ENCODE measurements at places on chromosomes 2 and 18.

- DNase-seq, result no peak
These were observed 168.8 kb downstream of the CDCA7 start for GRCh38 chr2:173523497-173523896.

DNA sequence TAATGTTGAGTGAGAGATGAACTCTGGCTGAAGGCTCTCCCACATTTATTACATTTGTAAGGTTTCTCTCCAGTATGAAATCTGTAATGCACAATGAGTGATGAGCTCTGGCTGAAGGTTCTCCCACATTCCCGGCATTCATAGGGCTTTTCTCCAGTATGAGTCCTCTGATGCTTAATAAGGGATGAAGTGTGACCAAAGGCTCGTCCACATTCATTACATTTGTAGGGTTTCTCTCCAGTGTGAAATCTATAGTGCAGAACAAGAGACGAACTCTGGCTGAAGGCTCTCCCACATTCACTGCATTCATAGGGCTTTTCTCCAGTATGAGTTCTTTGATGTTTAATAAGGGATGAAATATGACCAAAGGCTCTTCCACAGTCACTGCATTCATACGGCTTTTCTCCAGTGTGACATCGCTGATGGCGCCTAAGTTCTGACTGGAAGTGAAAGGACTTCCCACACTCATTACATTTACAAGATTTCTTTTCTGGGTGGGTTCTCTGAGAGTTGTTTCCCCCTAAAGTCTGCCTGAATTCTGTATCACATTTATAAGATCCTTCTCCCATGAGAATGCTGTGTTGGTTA, 10.2 kb downstream of the ZNF514 start:
- no peak for DNase-seq

DNA sequence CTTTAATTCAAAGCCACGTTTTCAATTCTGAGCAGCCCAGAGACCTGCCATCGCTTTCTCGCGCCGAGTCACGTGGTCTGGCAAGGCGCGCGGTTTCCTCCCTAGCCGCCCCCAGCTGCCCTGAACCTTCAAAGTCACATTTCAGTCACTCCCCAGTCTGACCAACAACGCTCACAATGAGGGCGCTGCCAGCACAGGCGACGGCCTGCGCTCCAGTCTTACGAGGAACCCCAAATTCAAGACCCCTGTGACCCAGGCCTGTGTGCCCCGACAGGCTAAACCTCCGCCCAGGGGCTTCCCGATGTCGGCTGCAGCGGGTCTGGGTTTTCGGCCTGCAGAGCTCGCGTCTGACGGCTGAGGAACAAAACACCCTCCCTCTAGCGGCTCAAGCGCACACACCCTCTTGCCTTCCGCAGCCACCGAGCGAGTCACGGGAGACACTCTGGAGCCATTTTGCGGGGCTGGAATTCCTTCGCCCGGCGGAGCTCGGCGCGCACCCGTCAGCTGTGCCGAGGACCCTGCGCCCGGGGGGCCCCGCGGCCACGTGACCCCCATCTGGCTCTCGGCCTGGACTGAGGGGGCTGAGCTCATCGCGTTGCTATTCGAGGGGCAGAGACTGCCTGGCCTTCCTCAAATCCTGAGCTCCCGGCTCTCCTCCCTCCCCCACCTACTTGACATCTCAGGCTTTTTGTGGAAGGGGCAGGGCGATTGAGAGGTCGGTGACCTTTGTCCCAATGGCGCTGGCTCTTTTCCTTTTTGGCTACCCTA, 69.9 kb upstream of the ITGB6 start:
- DNase-seq, result peak; percentile 19

- no peak for DNase-seq
These were observed 3.0 kb downstream of the CNNM4 start for GRCh38 chr2:96763511-96764252.

DNA sequence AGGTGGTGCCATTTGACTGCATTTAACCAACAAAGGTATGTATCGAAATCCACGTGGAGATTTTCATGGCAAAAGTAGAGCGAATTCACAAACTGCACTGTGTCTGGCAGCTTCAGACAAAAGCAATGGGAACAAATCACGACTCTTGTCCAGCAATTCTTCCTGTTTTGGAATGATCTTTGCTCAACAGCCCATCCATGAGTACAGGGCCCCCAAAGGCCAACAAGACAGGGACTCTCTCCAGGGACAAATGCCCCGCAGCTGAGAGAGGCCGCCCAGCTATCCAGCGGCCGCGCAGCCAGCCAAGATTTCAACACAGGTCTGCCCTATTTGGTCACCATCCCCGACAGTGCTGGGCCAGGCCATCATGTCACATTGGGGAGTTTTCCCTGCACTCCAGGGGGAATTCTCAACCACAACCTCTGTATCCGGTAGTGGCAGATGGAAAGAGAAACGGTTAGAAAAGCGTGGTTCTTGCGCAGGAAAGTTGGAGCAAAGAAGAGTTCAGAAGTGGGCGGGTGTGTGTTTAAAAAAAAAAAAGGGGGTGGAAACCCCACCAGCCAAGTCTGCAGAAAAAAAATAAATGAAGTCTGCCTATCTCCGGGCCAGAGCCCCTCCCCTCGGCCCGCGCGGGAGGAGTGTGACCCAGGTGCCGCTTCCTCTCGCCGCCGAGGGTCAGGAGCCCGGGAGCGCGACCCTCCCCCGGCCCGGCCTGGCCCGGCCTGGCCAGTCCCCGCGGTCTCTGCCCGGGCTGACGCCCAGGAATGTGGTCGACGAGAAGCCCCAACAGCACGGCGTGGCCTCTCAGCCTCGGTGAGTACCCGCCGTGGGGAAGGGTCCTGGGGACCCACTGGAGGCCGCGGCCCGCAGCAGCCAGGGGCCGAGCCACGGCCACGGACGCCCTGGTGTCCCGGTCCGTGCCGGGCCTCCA, at the start of gene GYPC:
GYPC (plus strand) TSS at position 659 of the 931 bp plus-strand sequence; CDS start at position 765, 106 bp downstream.
- no peak for DNase-seq

DNA sequence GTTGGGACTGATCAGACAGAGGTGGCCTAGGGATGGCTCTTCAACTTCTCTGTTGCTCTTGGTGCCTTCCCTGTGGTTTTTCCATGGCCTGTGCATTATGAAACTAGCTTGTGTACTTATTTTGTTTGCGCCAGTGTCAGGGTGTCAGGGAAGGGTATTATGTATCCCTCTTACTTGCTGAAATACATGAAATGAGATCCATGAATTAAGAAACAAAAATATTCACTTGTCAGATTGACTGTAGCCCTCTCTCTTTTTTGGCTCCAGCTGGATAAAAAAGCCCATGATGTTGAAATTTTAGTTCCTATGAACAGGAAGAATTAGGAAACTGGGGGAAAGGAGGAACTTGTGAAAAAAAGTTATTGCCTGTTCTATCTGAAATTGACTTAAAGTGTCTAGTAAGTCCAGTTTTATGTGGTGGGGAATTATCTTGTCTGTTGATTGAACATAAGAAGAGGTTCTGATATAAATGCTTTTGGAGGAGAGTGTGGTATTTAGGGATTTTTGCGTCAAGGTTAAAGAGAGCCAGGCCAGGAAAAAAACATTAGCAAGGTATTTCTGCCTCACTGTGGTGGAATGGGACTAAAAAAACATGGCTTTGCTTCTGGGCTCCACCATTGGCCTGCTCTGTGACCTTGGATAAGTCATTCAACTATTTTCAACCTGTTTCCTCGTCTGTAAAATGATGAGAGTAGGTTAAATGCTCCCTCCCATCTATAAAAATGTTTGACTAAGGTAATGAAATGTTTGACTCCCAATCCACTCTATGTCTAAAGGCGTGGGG, 12.0 kb downstream of the UGP2 start:
- DNase-seq, result no peak

DNA sequence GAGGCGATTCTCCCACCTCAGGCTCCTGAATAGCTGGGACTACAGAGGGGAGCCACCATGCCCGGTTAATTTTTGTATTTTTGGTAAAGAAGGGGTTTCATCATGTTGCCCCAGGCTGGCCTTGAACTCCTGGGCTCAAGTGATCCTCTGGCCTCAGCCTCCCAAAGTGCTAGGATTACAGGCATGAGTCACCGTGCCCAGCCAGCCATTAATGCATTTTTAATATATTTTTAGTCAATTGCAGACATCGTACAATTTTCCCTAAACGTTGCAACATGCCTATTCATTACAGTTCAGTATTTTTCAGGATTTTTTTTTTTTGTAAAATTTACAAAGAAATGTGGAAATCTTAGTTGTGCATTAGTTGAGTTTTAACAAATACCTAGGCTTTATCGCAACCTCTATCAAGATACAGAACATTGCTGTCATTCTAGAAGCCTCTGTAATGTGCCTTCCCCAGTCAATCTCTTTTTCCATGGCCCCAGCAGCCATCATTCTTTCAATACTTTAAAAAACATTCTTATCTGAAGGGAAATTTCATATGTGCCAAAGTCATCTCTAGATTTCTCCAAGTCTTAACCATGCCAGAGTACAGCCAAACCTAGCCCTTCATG, 14.7 kb downstream of the NABP1 start:
- DNase-seq, result no peak

DNA sequence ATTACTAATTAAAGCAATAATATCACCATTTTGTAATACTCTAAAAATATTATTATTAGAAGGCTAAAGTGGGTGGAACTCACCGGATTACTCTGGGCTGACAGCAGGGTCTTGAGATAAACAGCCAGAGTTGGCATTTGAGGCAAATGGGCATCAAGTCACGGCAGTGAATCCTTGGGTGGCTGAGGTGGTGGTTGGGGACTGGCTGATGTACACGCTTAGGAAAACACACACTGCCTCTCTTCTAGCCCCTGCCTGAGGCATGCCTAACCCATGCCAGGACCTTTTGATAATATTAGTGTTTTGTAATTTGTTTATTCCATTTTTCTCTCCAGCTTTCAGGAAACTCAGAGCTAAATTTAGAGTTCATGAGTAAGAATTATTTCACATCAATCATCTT, 76.8 kb downstream of the ACKR3 start:
- DNase-seq, result no peak

DNA sequence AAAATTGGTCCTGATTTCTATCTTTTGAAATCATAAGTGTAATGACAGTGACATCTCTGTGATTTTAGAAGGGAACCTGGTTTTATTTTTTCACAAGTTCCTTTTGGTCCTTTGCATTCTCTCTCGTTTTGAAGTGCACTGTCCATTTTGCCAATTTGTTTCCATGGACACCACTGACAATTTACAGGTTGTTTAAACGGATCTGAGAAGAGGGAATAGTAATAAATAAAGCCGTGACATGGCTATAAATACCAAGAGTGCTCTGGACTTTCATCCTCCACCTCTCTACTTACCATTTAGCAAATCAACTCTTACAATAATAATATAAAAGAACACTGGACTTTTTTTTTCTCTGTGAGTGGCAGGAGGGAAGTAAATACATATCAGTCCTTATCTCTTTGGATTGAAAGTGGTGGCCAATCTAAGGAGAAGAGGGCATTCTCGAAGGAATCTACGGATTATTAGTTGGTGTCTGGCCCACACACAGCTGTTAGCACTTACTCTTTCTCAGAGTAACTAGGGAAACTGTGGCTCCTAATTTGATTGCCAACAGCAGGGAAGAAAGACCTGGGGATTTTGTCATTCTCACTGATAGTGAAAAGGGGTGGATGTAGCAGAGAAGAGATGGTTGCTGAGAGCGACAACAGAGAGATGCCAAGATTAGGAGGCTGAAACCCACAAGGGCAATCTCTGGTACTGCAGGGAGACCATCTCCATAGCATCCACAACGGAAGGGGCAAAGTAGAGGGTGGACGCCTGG, 108.7 kb upstream of the FSHR start:
- no peak for DNase-seq

DNA sequence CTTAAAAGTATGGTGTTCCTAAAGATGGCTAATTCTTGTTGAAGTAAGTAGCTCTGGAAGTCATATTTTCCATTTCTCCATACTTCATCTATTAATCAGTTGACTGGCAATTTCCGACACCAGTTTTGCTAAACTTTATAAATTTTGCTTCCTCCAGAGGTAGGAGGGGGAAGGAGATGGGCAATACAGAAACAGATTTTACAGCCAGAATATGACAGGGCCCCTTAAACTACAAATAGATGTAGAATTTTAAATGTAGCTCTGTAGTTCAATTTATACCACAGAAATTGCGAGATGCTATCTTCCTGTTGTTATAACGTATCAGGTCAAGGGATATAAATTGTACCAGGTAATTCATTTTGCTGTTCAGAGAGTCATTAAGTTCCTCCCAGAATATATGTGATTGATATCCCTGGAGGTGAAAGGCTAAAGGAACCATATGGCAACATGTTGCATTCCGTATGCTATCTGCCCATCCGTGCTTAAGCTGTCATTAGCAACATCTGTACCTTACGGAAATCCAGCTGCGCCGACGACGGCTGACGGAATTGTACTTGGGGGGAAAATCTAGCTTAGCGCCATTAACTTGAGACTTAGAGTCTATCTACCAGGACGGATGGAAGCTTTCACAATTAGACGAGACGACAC, 8.4 kb upstream of the NR4A2 start:
- DNase-seq, result no peak

DNA sequence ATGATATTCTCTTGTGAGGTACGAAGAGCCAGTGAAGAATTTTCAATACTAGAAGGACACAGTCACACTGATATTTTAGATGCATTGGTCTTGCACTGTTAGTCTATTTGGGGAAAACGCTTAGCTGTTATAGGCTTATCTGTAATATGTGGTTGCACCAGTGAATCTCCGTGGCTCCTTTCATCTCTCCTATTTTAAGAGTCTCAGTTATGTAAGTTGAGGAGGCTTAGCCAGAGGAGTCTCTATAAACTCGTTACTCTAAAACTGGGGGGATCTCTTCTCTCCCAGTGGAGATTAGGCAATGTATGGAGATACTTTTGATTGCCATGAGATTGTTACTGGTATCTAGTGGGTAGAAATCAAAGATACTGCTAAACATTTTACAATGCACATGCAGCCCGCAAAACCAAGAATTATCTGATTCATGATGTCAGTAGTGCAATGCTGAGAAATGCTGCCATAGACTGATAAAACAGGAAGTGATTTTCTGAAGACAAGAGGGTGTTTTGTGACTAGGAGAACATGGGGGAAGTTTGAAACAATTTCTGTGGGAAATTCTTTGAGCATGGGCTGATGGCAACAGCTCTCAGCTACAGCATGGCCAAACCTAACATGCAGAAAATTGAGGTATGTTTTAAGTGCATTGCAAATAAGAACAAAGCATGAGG, 339.1 kb downstream of the SOX11 start:
- DNase-seq, result no peak

- no peak for DNase-seq
These were observed 176.0 kb downstream of the NRP2 start for GRCh38 chr2:205858275-205858674.

DNA sequence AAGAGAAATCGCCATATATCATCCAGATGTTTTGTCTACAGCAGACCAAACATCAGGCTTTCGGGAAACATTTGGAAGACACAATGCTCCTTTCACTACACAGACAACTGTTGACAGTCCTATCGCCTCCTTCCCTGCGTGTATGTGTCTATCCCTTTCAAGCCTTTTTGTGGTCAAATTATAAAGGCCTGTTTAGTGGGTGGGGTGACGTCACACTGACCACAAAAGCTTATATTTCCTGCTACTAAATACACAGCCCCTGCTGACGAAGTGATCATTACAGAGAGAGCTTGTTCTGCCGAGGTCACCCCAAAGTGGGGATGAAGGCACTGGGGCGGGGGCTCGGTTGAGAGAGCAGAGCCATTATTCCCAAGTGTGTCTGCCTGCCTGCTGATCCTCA, 302.7 kb upstream of the TNP1 start:
- no peak for DNase-seq
